Neural crest cell (in vitro differentiated cells): ENCODE measurements at places on chromosomes 4 and X.

DNA sequence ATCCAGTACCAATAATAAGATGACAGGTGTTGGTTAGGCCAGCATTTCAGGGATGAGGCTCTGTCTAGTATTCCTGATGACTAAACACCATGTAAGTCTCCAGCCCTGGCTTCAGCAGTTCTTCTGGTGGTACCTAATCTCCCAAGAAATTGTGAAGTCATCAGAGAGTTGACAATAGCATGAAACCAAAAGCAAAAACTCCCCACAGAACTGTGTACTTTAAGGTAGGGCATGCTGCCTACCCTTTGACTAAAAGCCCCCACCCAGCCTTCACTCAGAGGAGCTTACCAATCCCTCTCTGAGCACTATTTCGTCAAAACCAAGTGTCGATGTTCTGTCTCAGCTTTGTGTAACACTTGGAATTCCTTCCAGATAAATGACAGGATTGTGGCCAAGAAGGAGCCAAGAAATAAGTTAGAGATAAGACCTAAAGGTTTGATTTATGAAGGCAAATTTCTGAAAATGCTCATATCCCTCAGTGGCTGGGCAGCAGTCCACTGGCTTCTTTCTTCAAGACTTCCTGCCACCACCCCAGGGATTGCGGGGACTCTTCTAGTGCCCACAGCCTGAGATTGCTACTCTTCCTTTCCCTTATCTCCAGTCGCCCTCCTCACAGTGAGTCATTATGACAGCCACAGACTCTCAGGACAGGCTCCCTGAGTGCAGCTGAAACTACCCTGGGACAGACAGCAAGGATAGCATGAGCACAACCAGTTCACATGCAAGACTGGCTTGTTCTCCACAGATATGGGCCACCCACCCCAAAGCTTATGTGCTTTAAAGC, 67.3 kb upstream of the LHFPL1 start:
- DNase-seq: no peak

GRCh38 chr4:65393078-65393477, 277.2 kb downstream of the EPHA5 start:
- DNase-seq: no peak

GRCh38 chr4:15325987-15326386, 101.8 kb upstream of the C1QTNF7 start:
- no peak for DNase-seq

DNA sequence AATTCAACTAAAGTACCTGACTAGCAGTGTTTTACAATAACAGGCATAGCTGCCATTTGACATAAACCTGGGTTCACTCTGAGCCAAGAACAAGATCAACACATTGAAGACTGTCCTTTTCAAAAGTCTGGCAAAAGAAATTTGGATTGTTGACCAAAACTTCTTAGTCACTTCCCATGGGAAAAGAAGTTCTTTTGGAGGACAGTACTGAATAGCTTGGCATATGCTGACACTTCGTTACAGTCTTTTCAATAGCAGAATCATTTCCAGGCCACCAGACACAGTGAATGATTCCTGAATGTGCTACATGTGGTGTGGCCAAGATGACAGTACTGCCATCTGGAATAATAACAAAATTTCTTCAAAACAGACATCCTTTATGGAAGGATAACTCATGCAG, 560.3 kb downstream of the GRID2 start:
- no peak for DNase-seq

DNA sequence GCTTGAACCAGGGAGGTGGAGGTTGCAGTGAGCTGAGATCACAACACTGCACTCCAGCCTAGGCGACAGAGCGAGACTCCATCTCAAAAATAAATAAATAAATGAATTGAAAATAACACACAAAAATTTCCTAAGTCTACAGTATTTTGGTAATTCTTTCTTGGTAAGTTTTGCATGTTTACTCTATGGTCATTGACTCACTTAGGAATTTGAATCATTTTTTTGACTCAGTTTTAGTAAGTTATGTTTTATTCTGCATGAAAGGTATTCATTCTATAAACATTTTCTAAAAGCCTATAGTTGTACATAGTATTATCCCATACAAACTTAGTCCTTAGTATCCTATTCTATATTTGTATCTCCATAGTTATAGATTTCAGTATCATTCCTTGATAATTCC, 772.9 kb upstream of the SLIT2 start:
- DNase-seq: no peak

GRCh38 chr4:161003418-161004057, 1160.3 kb downstream of the FSTL5 start:
- no peak for DNase-seq

GRCh38 chrX:100381619-100382018, 28.5 kb downstream of the PCDH19 start:
- no peak for DNase-seq

GRCh38 chrX:125293850-125294780, 25.6 kb upstream of the TEX13C start:
- no peak for DNase-seq

GRCh38 chrX:125895518-125895917, 270.6 kb downstream of the DCAF12L2 start:
- DNase-seq: no peak

- no peak for DNase-seq
Measured at GRCh38 chr4:98385831-98386230, 124.6 kb downstream of the RAP1GDS1 start.

DNA sequence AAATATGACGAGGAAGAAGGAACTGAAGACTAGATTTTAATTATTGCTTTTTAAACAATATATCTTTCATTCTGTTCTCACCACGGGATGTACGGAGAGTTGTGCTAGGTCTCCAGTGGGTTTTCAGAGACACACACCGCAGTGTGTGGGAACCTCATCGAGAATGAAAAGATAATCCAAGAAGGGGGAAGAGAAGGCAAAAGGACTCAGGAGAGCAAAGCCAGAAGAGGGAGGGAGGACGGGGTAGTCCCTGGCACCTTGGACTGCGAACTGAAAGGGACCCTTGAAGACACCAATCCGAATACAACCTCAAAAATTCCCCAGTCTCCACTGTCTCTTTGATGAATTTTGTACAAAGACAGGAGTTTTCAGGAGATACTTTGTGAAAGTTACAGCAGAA, 932 bp upstream of the LEF1 start:
- DNase-seq: no peak

DNA sequence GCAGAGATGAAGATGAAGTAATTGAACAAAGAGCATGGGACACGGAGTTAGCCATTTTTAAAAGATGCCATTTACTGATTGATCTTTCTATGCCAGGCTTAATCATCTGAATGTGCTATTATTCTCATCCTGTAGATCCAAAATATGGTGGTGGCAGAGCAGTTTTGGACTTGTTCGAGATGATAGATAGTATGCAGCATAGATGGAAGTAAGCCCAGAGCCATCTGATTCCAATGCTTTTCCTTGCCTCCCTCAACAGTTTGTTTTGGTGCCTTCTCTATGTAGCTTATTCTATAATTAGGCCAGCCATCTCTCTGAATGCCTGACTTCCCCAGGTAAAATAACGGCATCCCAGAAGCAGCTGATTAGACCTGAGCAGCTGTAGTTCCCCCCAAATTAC, 152.6 kb upstream of the CLNK start:
- no peak for DNase-seq

DNA sequence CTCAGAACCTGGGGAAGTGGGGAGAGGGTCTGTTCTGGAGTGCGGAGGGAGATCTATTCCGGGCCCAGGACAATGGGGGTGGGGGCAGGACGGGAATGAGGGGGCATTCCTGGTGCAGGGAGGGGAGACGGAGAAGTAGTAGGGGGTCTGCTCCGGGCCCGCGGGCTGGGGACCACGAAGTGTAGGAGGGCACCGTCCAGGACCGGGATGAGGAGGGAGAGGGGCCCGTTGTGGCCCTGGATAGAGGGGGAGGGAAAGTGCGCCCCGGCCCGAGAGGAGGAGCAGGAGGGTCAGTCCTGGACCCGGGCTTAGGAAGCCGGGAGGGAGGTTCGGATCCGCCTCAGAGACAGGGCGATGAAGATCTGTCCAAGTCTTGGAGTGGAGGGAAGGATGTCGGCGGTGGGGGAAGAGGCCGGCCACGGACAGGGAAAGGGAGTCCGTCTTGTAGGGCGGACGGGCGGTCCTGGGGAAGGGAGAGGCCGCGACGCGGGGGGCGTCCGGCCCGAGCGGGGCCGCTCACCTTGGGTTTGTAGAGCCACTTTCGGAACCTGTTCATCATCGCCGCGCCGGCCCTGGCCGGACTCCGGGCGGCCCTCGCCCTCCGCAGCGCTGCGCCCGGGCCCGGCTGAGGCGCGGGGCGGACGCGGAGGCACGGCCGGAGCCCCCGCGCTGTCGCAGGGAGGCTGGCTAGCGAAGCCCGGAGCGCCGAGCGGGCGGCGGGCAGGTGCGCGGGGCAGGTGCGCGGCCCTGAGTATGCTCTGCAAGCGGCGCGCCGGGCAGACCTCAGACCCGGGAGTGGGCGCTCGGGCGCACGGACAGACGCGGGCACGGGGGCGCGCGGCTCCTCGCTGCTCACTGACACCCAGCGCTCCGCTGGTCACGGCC, at the start of gene ZFYVE28:
Gene ZFYVE28 (minus strand): TSS at position 881 of the 885 bp plus-strand sequence. CDS start 322 bp downstream, at position 559.
- DNase-seq: no peak

GRCh38 chr4:26071688-26072087, 157.7 kb downstream of the SMIM20 start:
- no peak for DNase-seq

- no peak for DNase-seq
Measured at GRCh38 chr4:138972956-138973801, 42.4 kb upstream of the NOCT start.

GRCh38 chrX:23826653-23827052, 43.7 kb downstream of the SAT1 start:
- DNase-seq: no peak

DNA sequence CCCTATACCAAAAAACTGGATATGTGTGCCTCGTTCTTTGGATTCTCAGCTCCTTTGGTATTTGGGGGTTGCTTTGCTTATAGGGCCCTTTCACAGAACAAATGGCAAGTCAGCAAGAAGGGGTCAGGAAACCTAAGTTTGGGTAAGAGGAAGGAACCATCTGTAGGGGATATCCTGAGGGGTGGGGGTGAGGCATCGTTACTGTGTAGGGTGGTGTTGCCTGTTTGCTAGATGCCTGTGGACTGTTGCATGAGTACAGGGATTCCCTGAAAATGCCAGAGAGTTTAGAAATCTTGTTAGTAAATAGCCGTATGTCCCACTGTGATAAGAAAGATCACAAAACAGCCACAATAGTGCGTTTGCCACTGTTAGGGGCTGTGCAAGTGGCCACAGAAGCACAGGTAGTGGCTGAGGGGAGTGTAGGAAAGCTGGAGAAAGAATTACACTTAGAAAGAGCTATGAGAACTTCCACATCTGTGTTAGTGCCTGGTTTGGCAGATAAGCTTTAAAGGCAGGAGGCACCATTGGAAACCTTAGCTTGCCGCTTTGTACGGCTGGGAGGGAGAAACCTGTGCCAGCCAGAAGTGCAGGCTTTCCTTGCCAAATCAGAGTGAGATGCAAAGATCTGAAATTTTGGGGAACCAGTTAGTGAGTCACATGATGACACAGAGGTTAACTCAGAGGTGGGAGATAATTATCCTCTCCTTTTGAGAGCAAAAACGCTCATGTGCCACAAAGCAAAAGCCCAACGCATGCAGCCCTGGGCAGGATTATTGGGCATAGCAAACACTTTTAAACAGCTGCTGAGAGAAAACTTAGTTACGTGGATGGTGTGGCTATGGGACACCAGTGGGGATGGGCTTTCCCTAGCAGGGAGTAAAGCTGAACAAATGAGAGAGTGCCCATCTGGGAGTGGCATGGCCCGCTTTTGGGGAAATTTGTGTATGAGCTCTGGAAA, 343.7 kb downstream of the ARAP2 start:
- DNase-seq: no peak

DNA sequence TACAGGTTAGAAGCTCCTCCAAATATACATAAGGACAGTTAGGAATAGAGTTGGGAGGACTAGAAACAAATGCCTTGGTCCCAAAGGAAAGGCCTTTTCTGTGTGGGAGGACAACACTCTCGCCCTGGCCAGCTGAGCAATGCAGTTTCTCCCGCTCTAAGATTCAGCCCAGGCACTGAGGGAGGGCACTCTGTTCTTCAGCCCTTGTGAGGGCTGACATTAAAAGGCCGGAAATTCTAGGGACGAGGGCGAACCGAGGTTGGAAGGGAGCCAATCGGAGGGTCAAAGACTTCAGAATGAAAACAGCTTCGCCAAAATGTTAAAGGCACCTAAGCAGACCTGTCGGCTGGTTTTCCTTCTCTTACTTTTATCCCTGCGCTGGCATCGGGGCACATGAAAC, 2.9 kb upstream of the PTCHD1 start:
- no peak for DNase-seq

GRCh38 chr4:8610858-8611616, 18.5 kb downstream of the CPZ start:
- no peak for DNase-seq

DNA sequence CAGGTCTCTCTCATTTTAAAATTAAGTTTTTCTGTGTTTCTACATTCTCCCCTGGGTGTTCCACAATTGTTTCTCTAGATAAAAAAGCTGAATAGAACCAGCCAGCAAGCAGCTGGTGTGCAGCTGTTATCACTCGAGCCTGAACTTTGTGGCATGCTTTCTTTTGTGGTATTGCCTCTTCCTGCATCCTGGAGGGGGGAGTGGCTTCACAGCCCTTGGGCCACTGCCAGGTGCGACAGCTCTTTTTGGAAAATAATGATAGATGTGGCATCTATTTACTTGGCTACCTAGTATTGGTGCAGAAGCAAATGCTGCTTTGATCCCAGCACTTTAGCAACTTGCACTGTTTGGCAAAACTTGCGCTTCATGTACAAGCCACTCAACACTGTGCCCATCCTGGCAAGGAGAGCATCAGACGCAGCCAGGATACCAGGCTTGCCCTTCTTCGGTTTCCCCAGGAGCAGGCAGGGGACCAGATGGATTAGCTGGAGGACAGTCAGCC, 69.4 kb downstream of the HMGB2 start:
- DNase-seq: no peak

- DNase-seq: no peak
Measured at GRCh38 chr4:169658975-169659715, 38.8 kb downstream of the CLCN3 start.

DNA sequence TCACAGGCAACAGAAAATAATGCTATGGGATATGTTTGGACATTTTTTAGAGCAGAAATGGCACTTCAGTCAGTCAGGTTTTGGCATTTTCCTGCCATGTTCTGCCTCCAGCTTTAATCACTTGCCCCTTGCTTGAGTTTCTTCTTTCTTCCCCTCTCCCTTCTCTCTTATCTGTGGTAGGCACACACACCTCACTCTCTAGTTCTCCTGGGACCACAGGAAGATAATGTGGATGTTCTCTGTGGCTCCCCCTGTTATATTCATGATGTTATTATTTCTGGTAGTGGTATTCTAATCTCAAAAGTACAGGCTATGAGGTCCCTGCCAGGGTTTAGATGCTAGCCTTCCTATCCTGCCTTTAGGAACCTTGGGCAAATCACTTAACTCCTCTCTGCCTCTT, 5.2 kb downstream of the HADH start:
- DNase-seq: no peak

GRCh38 chr4:152530600-152530999, 5.3 kb downstream of the FBXW7 start:
- DNase-seq: no peak

- no peak for DNase-seq
Measured at GRCh38 chrX:39935411-39936064, 162.2 kb downstream of the BCOR start.

- no peak for DNase-seq
Measured at GRCh38 chr4:38623260-38623659, 40.7 kb upstream of the KLF3 start.

GRCh38 chr4:80112236-80112635, 39.2 kb upstream of the ANTXR2 start:
- DNase-seq: no peak
